ENCODE measurements at places on chromosomes 3 and 15. TPM values are rescaled to one million over a fixed set of nuclear protein-coding genes. Genes with fewer than 3 reads are reported as not detected.

ELP6 gene
- total RNA-seq = 43.4 TPM

RTP1 gene
- total RNA-seq = not detected

SEC62 gene
- total RNA-seq = 81.9 TPM

HIGD2B gene
- 0.27 TPM for total RNA-seq

FILIP1L gene
- 0.08 TPM for total RNA-seq
